ENCODE measurements at places on chromosomes 7 and 10. TPM values are rescaled to one million over a fixed set of nuclear protein-coding genes. Genes with fewer than 3 reads are reported as not detected.

- no peak for DNase-seq
These were observed 252.3 kb downstream of the ARL4A start for GRCh38 chr7:12939694-12940093.

DNA sequence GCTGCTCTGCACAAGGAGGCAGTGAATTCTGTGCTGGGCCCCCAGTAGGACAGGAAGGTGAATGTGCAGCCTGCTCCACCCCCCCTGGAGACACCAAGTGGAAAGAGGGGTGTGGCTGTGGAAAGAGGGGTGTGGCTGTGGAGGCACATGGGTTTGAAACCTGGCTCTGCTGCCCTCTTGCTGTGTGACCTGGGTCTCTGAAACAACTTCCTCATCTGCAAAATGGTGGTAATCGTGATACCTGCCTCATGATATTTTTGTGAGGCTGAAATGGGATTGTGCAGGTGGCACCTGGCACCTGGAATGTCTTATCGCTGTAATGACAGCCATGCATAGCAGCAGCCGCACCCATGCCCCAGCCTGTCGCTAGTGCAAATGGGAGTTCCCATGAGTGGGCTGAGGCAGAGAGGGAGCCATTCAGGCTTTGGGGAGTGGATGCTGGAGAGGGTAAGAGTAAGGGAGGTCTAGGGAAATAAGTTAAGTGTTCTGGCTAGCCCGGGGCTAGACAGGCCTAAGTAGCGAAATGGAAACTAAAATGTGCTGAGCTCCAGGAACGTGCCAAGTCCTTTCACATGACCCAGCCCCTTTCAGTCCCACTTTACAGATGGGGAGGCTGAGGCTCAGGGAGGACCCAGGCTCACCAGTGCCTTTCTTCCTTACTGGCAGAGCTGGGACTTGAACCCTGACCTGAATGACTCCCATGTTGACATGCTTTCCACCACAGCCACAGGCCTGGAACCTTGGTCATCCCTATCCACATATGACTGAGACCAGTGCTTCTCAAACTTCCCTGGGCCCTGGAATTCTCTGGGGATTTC lies 35.0 kb downstream of the C10orf105 start:
- no peak for DNase-seq

DNA sequence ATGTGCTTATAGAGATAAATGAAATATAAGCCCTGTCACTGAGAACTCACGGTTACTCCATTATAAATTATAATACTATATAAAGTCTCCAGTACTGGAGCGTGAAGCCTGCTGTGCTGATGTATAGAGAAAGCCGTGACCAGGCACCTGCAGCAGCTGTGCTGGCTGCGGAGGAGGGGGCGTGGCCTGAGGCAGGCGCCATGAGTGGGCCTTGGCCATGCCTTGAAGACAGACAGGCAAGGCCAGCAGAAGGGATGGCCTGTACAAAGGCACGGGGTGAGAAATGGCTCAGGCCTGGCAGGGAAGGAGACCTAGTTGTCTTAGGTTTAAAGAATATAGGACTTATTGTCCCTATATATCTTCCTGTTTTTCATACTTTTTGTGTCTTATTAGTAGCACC lies 218.5 kb upstream of the STK17A start:
- no peak for DNase-seq

Gene GOLGA7B
- total RNA-seq, result not detected

Gene GPR37
- total RNA-seq, result 5.6 TPM

DNA sequence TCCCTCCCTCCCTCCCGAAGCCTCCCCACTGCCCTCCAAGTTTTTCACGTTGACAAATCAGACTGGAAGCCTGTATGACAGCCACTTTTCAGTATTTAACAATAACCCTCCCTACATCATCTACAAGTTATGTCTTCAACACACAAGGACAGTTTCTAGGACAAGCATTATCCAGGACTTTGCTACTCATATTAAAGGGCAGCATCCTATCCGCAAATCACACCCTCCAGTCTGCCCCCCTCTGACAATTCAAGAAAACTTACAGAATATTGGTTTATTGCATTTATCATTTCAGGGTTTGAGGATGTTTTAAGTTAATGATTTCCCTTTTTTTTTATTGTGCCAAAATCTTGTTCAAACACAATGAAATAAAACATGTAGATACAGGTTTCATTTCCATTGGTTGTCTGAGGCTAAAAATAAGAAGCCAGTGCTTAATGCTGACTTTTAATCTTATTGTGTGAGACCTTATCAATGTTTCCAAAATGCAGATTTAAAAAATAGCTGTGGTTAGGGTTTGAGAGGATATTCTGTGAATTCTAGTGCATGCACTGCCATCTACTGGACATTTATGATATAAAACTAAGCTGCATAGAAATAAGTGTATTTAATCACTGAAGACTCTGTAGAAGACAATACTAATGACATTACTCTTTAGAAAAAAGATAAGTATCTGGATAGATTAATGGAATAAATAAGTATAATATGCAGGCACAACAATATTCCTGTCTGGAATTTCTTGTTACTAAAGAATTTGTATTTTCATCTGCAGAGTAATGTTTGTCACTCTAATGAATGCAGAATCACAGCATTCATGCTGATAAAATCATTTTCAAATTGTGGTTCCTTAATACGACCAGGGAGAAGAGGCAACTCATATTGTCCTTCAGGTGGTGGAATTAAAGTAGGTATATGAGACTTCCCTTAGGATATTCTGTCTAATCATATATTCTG lies 64.1 kb downstream of the CAV1 start:
- DNase-seq, result peak; percentile 79

DNA sequence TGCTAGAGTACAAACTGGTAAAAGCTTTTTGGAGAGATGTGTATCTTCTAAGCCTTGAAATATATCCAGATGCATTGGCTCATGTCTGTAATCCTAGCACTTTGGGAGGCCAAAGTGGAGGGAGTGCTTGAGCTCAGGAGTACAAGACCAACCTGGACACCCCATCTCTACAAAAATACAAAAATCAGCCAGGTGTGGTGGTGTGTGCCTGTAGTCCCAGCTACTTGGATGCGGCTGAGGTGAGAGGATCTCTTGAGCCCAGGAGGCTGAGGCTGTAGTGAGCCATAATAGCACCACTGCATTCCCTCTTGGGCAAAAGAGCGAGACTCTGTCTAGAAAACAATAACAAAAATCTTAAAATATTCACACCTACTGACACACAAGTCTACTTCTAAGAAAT lies 25.6 kb downstream of the TMEM209 start:
- DNase-seq, result no peak

Measured in fibroblast of villous mesenchyme (primary cell).